ENCODE measurements at places on chromosomes 12 and 14. TPM values are rescaled to one million over a fixed set of nuclear protein-coding genes. Genes with fewer than 3 reads are reported as not detected.

Gene ANKRD52
- 20.1 TPM for polyA plus RNA-seq

Gene OVCH1
- polyA plus RNA-seq, result 1.2 TPM

Gene CDKN3
- polyA plus RNA-seq, result 398 TPM

Gene TAS2R19
- 0.34 TPM for polyA plus RNA-seq

Gene HHIPL1
- polyA plus RNA-seq, result 1.0 TPM

Gene AQP2
- polyA plus RNA-seq, result 1.1 TPM

Gene OR4K5
- not detected for polyA plus RNA-seq

Gene MPHOSPH9
- 28.8 TPM for polyA plus RNA-seq

Gene GPD1
- polyA plus RNA-seq, result 3.1 TPM

Gene WSCD2
- polyA plus RNA-seq, result 0.94 TPM

Gene KRT3
- not detected for polyA plus RNA-seq

Gene CLEC12A
- polyA plus RNA-seq, result 2.0 TPM

Gene NTS
- polyA plus RNA-seq, result 1.2 TPM

Gene TAS2R8
- polyA plus RNA-seq, result not detected

Gene ACOT4
- 3.6 TPM for polyA plus RNA-seq

Gene C2CD5
- polyA plus RNA-seq, result 34.9 TPM

Gene CACNA2D4
- polyA plus RNA-seq, result 10.8 TPM

Gene ANO4
- 2.4 TPM for polyA plus RNA-seq

Gene HCAR3
- polyA plus RNA-seq, result 0.36 TPM

Gene RIMBP2
- polyA plus RNA-seq, result 8.7 TPM

Data from testis (tissue), 5 donors.